ENCODE measurements at places on chromosomes 7 and 10. TPM values are rescaled to one million over a fixed set of nuclear protein-coding genes. Genes with fewer than 3 reads are reported as not detected.
A peak's percentile ranks its signal among the peaks of the same experiment; 100 is the strongest.

DNA sequence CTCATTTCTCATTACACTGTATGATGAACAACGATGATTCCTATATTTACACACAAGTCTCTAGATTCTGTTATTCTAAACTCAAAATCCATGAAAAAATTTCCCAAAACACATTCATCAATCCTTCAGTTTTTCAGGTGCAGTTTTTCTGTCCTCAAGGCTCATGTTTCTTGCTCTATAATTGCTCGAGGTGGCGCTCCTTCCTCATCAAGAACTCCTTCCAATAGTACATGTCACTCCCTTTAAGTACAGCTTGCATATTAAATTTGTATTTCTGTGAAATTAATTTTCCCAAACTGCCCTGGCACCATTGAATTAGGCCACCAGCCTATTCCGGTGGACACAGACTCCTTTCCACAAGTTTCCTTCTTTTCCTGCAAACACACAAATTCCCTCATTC lies 188.7 kb upstream of the MINDY3 start:
- peak; percentile 3 for DNase-seq

DNA sequence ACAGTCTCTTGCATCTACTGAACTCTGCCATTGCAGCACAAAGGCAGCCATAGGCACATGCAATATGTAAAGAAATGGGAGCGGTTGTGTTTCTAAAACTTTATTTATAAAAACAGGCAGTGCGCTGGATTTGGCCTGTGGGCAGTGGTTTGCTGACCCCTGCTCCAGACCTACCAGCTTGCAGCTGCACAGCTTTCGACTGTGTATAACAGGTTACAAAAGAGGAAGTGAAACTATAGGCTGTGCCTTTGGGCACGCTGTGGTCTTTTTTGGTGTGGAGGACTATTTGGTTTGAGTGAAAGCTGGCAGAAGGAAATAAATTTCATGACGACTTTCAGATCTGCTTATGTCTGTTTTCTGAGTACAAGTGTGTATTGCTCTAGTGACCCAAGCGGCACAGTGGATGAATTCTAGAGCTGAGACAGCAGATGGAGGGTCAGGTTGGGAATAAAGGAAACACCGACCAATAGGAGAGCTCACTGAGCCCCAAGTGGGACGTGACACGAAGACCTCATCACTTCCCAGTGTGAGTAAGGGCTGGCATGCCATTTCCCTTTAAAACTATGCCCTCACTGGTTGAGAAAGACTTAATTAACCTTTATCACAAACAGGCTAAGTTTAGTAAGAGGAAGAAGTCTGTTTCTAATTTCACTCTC lies 152.7 kb downstream of the ANK3 start:
- peak; percentile 71 for DNase-seq

DNA sequence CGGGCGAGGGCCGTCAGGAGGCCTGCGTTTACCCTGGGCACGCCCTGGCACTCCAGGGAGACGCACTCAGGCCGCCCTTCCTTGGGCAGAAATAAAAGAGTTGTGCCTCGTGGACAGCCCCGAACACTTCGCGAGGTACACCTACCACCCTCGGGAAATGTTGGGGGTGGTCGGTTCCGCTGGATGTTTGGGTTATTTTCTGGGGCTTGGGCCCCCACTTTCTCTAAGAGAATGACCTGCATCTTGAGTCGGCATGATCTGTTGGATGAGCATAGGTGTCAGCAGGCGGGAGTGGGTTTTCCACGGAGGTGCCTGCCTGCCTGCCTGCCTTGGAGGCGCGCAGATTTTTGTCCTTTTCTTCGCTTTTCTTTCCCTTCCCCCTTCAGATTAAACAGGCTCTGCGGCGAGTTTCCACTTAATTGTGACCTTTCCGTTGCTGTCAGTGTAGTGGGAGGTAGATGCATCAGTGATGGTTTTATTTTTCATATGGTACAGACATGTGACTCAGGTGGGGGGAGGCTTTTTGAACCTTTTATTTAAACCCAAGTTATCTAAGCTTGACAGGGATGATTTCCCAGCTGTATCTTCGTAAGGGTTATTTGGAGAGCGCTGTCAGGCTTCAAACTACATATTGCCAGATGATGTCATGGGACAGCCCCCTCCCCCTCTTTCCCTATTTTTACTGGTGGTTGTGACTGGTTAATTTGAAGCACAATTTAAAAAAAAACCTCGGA lies 661 bp downstream of the HECTD2 start:
- peak; percentile 78 for DNase-seq

- DNase-seq: peak; percentile 36
Measured at GRCh38 chr10:96834120-96834519, 2.0 kb downstream of the LCOR start.

DNA sequence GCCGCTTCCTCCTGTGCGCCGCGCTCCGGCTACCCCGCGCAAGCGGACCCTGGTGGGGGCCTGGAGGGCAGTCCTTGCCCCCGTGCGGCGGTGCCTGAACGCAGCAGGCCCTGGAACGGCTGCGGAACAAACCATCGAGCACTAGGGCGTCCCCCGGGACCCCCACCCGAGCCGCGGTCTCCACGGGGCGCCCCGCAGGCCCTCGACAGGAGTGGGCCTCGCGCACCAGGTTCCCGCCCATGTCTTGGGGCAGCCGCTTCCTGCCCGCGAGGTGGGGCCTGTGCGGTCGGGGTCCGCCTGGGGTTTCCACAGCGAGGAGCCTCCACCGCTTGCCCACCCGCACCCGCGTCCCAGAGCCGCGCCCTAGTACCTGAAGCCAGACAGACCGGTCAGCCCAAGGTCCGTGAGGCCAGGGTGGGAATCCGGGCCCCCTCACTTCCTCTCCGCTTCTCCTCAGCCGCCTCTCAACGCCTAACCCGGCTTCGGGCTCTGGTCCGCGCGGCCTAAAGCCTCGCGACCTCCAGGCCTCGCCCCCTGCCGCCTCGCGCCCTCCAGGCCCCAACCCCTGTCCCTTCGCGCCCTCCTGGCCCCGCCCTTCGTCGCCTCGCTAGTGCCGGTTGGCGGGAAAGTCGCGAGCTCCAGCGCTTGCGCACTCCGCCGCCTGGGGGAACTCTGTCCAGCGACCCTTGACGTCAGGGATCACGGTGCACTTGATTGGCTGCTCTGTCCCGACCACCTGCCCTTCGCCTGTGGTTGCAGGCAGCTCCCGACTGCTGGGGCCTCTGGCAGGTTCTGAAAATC lies 7.0 kb upstream of the GBX1 start:
- peak; percentile 30 for DNase-seq

- no peak for DNase-seq
Measured at GRCh38 chr10:66714741-66715140, 211.1 kb upstream of the LRRTM3 start.

DNA sequence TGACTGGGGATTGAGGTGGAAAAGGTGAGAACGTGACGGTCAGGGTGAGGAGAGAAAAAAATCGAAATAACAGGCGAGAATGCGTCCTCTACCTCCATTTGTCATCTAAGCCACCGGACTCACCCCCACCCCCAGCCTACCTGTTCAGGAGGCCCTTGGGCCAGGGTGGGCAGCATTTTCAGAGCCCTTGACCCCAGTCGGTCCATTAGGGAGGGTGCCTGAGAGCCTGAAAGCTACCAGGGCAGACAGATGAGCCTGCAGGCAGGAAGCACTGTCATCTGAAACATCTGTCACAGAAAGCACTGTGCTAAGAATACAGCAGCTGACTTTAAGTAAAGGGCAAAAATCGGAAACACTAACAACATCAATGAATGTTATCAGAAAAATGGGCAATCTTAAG lies 47.0 kb downstream of the MAD1L1 start:
- no peak for DNase-seq

DNA sequence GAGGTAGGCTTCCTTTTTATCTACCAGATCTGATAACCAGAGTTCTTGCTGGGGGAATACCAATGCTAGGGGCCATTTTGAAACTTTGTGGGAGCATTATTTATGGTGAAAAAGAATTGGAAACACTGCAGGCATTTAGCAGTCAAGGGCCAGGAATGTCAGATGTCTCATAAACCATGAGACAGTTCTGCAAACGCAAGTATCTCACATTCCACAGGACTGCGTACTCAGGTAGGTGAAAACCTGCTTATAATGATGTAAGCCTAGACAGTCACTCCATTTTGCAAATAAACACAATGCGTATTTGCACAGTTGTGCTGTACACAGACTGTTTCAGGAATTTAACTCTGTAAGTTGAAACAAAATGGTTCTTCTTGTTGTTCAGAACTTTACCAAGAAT lies 33.9 kb downstream of the ECHDC3 start:
- no peak for DNase-seq

DNA sequence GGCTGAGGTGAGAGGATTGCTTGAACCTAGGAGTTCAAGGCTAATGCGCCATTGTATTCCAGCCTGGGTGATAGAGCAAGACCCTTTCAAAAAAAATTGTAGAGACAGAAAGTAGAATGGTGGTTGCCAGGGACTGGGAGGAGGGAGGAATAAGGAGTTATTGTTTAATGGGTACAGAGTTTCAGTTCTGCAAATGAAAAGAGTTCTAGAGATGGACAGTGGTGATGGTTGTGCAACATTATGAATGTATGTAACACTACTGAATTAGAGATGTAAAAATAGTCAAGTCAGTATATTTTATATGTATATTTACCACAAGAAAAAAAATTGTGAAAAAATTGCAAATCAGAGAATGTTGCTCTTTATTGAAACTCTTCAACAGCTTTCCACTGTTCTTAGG lies 266.5 kb upstream of the NPY start:
- no peak for DNase-seq

AGMO gene
- total RNA-seq: not detected

SLF2 gene
- total RNA-seq: 18.2 TPM

VWDE gene
- not detected for total RNA-seq
